ENCODE measurements at places on chromosomes 13 and 19.

- no peak for DNase-seq
Measured at GRCh38 chr19:34998777-34999497, 1.2 kb upstream of the GRAMD1A start.

DNA sequence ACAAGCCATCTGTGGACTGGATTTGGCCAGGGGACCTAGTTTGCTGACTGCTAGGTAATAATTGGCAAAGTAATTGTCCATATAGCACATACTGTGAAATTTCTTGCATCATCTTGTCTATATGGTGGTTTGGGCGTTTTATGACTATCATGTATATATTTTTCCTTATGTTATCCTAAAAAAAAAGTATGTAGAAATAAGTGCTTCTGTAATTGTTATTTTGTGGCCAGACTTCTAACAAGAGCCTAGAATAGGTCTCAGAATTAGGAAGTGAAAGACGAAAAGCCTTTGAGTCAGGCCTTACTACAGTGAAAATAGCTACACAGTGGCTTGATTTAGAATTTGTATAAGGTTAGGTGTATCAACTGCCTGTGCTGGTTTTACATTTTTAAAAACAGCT is 4.2 kb downstream of the FNDC3A start:
- DNase-seq: no peak

- no peak for DNase-seq
Measured at GRCh38 chr13:48232420-48233045, 473 bp upstream of the ITM2B start.

DNA sequence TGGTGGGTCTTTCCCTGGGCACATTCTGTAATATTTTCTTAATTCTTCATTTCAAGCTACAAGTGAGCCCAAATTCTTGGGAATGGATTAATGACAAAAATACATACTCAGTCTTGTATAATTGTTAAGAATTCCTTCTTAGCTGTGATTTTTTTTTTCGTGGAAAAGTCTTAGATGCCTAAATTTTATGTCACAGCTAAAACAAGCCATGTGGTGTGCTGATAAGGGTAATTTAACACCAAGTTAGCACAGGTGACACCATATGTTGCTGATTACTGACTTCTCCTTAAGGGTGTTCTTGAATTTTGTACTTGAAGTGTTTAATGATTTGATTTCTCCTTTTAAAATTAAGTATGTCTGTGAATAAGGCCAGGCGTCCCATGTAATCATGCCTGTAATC is 29.3 kb downstream of the WDFY2 start:
- DNase-seq: no peak

GRCh38 chr19:40799558-40800338 is 757 bp downstream of the EGLN2 start:
- DNase-seq: no peak

- no peak for DNase-seq
Measured at GRCh38 chr19:6531956-6532243, 1.1 kb downstream of the TNFSF9 start.

- DNase-seq: no peak
Measured at GRCh38 chr19:14502334-14503092, 6.6 kb upstream of the GIPC1 start.

DNA sequence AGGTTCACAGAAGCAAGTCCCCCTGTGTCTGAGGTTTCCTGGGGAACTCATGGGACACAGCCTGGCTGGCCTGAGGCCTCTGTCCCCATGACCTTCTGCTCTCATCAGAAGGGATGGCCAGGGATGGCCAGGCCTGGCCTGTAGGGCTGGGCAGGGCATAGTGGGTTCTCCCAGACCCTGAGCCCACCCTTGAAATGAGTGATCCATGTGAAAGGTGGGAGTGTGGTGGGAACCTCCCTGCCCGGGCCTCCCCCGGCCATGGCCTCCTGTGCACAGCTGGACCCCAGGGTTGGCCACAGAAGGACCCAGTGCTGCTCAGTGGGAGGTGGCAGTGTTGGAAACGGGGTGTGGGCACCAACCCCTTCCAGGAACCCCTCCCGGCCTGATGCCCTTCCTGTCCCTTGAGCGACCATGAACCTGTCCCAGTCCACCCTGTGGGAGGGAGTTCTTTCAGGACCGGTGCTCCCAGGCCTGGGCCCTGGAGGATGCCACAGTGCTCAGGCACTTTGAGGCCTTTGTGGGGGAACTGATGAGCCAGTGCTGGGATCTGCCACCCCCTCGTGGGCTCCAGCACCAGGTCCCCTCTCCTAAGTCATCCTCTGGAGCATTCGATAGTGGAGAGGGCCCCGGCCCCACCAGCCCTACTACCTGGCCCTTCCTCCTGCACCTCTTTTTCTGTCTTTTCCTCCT is 15.5 kb upstream of the ZNF14 start:
- no peak for DNase-seq

- no peak for DNase-seq
Measured at GRCh38 chr13:34459856-34460255, 482.2 kb upstream of the NBEA start.

GRCh38 chr13:110746438-110746837 is 32.9 kb downstream of the ING1 start:
- no peak for DNase-seq

GRCh38 chr13:67043901-67044300 is 186.2 kb downstream of the PCDH9 start:
- DNase-seq: peak; percentile 69

- no peak for DNase-seq
Measured at GRCh38 chr19:50565984-50566903, 2.0 kb downstream of the LRRC4B start.

DNA sequence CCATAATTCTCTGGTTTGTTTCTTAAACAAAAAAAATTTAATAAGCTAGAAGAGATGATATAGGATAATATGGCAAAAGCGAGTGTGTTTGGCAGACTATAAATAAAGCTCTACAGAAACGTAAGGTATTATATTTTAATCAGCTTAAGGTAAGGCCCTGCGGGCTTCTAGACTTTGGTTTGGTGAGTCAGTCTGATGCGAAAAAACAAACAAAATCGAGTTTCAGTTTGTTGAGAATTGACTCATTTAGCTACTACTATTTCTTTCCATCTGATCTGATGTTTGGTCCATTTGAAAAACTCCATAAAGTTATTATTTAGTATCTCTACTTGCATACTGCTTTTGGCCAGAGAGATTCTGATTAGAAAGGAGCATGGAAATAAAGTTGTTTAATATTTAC is 138.0 kb downstream of the MIPEP start:
- peak; percentile 36 for DNase-seq

- no peak for DNase-seq
Measured at GRCh38 chr19:38425222-38425809, 703 bp downstream of the RASGRP4 start.

DNA sequence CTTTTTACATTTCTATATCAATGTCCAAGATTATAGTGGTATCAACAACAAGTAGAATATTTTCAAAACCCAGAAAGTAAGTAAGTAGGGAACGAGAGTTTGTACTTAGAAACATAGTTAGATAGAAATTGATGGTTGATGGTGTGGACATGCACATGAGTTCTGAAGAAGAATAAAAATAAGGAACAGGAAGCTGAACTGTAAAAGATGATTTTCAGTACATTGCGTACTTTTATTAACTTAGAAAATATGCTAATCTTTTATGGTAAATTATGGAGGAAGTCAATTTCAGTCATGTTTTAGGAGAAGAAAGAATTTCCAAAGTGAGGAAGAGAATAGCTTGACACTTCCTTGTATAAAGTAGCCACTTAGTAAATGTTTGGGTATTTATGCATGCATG is 12.3 kb upstream of the GPR18 start:
- no peak for DNase-seq

DNA sequence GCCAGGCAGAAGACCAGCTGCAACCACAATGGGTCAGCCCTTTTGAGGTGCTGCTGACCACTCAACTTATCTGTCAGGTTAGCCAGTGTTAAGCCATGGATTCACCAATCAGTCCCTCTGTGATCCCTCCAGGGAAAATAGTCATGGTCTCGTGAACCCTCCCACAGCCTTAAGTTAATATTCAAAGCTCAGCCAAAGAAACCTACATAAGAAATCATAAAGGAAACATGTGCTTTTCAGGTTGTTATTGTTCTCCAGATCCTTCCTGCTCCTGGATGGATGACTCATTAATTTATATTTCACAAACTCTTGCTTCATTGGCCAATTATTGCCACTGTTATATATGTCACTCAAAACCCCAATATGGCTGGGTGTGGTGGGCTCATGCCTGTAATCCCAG is 161.9 kb downstream of the B3GLCT start:
- no peak for DNase-seq

DNA sequence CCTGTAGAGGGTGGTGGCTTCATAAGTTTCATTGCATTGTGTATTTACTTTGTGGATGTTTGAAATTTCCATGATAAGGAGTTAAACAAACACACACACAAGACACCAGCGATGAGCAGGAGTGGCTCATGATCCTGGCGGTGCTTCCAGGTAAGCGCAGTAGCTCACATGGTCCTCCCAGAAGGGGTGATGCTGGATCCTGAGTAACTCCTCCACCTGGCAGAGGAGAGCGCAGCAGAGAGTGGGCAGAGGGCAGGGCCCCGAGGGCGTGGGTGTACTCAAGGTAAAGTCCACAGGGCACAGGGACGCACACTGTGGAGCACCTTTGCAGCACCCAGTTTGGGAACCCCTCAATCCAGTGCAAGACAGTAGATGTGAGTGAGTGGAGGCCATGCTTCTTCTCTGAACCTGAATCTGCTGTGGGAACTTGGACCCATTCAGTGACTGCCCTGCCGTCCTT is 54.0 kb downstream of the RFX2 start:
- no peak for DNase-seq

DNA sequence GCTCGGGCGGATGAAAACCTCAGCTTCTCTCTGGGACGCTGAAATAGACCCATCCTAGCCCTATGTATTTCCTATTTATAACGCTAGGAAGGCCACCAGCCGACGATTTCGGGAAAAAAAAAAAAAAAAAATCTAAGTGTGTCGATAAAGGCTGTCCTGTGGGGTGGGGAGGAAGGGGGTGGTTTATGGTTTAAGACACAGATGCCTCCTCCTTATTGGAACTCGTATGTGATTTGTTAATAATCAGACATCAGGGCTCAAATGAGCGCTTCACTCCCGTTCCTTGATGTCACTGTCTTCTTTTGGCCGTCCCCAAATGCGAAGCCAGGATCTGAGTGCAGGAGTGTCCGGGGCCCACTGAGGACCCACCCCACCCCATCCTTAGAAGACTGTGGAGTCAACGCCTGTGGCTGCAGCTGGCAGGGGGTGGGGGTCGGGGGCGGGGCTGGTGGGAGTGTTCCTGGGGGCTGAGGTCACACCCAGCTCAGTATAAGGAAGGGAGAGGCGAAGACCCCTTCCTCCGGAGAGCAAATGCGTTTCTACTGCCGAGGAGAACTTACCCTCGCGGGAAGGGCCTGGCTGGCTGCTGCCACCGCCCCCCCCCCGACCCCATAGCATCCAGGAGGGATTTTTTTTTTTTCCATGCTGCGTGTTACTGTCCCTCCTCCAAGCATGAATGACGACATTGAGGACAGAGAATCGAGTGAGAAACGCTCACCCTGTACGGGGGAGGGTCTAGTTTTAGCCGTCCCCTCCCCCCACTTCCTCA is 971 bp downstream of the ATCAY start:
- DNase-seq: no peak

Measured in brain microvascular endothelial cell (primary cell).